ENCODE measurements at places on chromosomes 6 and 20.

- no peak for DNase-seq
These were observed 9.5 kb downstream of the NUS1 start for GRCh38 chr6:117684749-117685148.

DNA sequence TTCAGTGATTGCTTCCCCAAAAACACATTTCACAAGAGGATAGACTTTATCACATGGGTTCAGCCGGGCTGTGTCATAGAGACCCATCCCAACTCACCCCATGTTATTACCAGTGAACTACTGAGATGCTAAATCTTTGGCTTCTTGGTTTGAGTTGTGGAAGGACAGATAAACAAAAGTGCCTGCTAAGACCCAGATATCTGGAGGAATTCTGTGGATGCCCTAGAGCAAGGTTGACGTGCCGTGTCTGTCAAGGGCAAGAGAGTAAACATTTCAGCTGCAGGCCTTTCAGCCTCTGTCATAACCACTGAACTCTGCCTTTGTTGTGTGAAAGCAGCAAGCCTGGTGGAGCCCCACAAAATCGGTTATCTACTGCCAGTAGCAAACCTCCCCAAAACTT, 11.2 kb upstream of the THBD start:
- no peak for DNase-seq

- DNase-seq: no peak
These were observed 228.5 kb downstream of the PHF3 start for GRCh38 chr6:63864061-63864460.

DNA sequence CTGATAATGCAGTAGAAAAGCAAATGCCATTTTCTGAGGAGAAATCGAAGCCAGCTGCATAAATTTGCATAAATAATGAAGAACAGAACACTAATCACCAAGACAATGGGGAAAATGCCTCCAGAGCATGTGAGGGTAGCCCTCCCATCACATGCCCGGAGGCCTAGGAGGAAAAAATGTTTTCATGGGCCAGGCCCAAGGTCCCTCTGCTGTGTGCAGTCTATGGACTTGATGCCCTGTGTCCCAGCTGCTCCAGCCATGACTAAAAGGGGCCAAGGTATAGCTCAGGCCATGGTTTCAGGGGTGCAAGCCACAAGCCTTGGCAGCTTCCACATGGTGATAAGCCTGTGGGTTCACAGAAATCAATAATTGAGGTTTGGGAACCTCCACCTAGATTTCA, 164.1 kb downstream of the HAO1 start:
- DNase-seq: no peak

GRCh38 chr6:14452567-14453527, 335.3 kb downstream of the CD83 start:
- DNase-seq: no peak

- DNase-seq: no peak
These were observed 8.9 kb upstream of the PTPRT start for GRCh38 chr20:43198607-43199006.

DNA sequence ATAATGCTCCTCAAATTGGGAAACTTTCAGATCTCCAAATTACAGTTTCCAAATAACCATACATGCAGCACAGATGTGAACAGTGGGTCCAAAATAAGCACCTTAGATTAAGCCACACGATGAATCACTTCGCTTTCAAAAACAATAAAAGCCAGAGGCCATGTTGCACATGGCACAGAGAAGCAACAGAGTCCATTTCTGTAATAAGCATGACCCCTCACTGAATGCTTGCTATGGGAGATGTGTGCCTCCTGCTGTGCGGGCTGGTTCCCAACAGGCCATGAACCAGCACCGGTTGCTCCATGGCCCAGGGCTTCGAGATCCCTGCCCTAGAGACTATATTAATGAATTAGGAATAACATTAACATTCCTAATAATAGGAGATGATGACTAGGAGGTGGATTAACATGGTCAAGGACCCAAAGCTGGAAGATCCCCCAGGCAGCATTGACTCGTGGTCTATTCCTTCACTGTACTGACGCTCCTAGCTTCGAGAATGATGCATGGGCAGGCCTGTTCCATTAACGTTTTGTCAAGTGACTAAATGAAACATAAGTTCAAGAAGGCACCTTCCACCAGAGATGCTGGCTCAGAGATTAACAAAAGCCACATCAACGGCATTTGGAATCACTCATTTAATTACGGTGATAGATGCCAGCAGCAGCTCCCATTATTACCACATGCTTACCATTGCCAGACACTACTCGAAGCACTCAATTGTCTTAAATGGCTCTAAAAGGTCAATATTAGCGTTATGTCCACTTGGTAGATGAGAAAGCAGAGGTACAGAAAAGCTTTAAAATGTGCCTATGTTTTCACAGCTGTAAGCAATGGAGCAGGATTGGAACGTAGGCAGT, 470.6 kb upstream of the AGPAT4 start:
- DNase-seq: no peak

GRCh38 chr20:24622856-24623255, 153.4 kb downstream of the SYNDIG1 start:
- no peak for DNase-seq

Measured in GM03348 (cell line).